ENCODE measurements at places on chromosomes 2 and 18.

DNA sequence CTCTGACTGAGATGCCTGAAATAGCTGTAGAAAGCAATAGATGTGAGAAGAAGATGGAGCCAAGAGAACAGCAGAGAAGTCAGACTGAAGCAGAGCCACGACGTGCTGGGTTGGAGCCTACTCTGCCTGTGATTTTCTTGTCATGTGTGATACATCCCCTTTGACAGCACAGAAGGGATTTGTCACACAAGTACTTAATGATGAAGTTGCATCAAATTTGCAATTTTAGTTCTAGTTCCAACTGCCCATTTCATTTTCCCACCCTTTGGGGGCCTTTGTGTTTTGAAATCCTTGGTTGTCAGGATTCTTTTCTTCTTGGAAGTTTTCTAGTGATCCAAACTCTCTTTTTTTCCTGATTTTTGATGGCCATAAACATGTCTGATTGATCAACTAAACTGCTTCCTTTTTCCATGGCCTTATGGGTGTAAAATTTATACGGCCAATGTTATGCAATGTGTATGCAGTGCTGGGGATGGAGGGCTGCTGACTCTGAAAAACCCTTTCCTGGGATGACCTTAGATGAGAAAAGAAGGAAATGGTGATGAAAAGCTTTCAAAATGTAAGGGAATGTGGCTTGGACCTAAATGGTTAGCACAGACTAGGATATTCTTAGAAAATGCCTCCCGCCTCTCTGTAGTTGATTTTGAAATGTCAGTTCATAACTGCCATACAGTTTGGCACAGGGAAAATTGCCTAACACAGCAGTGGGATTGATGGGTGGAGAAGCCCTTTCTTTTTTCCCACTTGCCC lies 9.6 kb upstream of the B3GNT2 start:
- DNase-seq, result no peak

- no peak for DNase-seq
Measured at GRCh38 chr2:54370405-54371104, 85.6 kb upstream of the SPTBN1 start.

DNA sequence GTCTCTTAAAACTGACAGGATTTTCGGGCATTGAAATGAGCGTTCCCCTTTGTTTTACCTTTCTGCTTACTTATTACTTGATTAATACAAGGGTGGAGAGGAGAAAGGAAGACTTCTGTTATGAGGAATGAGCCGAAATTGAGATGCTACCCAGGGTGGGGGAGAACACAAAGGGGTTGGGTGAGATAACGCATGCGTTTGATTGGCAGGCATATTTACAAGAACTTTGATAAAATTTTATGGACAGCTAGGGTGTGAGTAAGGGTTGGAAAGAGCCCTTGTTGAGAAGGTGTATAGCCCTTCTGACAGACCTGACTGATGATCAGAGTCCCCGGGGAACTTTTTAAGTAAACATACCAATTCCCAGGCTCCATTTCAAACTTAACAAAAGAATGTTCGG lies 1.8 kb downstream of the RNF138 start:
- no peak for DNase-seq

DNA sequence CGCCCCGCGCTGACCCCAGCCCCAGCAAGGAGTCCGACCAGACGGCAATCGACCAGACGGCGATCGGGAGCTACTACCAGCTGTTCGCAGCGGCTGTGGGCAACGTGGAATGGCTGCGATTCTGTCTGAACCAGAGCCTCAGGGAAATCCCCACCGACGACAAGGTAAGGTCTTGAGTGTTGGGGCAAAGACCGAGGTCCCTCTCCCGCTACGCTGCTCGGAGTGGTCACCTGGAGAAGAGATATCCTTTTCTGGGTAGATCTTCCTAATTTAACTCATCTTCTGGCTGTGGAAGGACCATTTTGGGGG lies 704 bp downstream of the ANKRD53 start:
- no peak for DNase-seq

DNA sequence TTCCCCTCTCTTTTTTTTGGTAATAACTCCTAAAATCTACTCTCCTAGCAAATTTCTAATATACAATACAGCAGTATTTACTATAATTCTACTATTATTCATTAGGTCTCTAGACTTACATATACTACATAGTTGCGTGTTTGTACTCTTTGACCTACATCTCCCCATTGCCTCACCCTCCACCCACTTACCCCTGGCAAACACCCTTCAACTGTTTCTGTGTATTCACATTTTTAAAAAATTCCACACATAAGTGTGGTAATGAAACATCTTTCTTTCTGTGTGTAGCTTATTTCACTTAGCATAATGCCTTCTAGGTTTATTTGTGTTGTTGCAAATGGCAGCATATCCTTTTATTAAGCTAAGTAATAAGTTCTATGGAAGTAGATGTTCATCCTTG lies 336.0 kb downstream of the CCDC85A start:
- DNase-seq, result no peak

DNA sequence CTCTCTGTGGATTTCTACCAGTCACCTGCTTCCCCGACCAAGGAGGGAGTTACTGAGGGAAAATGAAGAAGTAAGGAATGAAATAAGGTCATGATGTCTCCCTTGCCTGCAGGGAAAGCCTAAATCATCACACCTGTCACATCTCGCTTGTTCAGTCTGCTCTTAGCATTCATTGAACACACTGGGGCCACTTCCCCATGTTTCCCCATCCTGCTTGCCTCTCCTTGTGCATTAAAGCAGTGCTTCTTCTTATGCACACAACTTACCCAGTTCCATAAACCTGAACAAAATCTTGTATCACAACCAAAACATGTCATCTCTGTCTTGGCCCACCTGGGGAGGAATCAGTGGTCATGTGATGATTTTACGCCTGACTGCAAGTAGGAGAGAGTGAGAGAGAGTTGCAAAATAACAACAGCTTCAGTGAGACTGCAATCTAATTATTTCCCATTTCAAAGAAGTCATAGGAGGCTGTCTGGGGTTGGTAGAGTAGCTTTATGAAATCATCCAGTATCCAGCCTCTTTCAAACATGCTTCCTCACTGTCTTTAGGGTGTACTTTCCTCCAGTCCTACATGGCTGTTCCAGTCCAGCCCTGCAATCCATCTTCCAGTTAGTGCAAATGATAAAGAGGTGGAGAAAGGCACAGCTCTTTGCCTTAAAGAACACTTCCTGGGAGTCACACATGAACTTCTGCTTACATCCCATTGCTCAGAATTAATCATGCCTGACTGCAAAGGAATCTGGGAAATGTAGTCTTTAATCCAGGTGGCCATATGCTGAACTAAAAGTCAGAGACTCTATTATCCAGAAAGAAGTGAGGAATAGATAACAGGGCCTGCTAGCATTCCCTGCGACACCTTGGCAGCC lies 220.1 kb downstream of the HAUS1 start:
- peak; percentile 4 for DNase-seq

GRCh38 chr2:219784178-219784577 lies 156.7 kb downstream of the SLC4A3 start:
- DNase-seq, result no peak

DNA sequence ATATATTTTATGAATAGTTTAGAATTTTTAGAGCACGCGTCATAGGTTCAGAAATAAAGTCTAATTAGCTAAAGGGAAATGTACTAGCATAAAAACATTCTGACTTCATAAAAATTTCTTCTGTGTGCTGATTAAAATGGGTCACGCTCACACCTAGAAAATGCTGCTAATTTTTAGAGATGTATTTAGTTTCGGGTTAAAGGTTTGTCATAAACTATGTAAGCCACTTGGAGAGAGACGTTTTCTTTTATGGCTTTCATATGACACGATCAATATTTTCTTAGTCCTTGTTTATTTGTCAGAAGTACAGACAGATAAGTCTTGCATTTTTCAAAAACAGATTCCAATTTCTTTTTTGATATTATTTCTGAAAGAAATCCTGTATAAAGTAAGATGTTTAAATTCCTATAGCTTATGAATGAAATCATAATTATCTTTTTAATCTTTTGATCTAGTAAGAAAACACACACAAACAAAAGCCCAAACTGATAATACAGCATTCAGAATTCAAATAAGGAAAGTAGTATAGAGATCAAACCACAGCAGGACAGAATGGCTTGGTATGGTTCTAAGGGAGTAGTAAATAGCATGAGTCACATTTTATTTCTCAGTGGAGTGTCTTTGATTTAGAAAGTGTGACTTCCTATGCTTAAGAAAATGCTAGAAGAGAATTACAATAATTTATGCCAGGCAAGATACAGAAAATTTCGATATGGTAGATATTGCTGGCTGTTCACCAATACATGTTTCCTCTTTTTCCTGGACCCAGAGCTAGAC lies 236.6 kb downstream of the GPD2 start:
- no peak for DNase-seq

GRCh38 chr2:145910416-145910815 lies 1390.5 kb upstream of the ZEB2 start:
- DNase-seq, result no peak

- DNase-seq, result peak; percentile 53
Measured at GRCh38 chr18:76817888-76818611, 4.3 kb upstream of the ZNF236 start.

- no peak for DNase-seq
Measured at GRCh38 chr2:232588680-232589585, 38.4 kb downstream of the EIF4E2 start.

GRCh38 chr2:118808429-118808809 lies 39.0 kb downstream of the EN1 start:
- DNase-seq, result no peak

- DNase-seq, result no peak
Measured at GRCh38 chr2:149858216-149858615, 270.6 kb upstream of the MMADHC start.

- no peak for DNase-seq
Measured at GRCh38 chr18:9334973-9335696, 562 bp downstream of the TWSG1 start.

GRCh38 chr2:19835781-19836281 lies 66.0 kb downstream of the TTC32 start:
- peak; percentile 78 for DNase-seq

DNA sequence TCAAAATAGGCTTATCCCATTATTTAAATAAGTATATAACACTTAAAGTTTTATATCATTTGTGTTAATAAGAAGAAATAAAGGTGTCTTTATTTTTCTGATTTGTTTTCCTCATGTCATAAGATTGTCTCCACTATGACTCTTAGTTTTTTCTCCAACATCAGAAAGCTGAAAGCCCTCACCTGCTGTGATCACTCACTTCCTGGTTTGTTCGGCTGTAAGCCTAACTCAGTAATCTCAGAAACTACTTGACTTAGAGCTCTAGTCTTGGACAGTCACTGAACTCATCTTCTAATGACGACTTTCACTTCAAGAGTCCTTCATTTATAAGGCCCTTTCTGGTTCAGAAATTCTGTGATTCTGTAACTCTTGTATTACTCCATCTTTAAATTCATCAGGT lies 311.0 kb downstream of the ZEB2 start:
- no peak for DNase-seq

DNA sequence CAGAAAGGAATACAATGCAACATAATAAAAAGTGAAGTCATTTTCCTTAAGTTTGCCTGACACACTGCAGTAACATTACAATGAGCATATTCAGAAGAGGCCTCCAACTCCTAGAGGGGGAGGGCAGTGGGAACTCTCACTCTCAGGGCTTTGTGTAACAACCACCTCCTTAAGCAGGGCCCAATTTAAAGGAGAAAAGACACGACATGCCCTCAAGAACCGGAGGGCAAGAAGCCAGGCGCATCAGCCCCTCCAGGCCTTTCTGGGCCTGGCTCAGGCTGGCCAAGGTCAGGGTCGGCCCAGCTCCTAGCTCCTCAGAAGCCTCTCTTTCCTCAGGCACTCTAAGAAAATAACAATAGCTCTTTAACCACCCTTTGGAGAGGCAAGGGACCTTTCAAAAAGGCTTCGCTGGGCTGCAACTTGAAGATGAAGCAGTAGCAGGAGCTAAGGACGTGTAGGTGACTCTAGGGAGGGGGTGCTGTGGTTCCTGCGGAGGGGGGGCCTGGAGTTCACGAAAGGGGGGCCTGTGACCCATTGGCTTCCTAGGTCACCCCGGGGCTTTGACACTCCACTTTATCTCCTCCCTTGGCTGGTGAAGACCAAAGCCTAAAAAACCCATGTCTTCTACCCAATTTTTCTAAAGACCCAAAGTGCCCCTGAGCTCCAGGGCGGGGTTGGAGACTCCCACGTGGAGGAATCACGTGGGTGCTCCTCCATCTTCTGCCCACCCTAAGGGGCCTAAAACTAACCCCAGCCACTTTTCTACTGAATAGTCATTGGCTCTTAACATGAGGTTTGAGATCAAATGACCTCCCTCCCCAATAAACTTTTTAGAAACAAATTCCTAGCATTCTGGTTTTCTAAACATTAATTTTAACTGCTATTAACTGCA lies 13.3 kb downstream of the SERTAD2 start:
- no peak for DNase-seq
